ENCODE measurements at places on chromosomes 11 and 22. TPM values are rescaled to one million over a fixed set of nuclear protein-coding genes. Genes with fewer than 3 reads are reported as not detected.
A peak's percentile ranks its signal among the peaks of the same experiment; 100 is the strongest.

GRCh38 chr11:78261367-78261766 is 72.6 kb downstream of the USP35 start:
- H3K27me3 ChIP-seq, result no peaks in the 10 kb centered on the region
- H3K27ac ChIP-seq, result no peak overlapping the region
- no peaks in the 10 kb centered on the region for H3K36me3 ChIP-seq
- H3K4me1 ChIP-seq, result peaks cover 5% of the 10 kb centered on the region

GRCh38 chr11:128581561-128582272 is 5.6 kb downstream of the ETS1 start:
- no peak overlapping the region for H3K4me3 ChIP-seq
- H3K27ac ChIP-seq, result no peak overlapping the region
- peaks cover 27% of the 10 kb centered on the region for H3K27me3 ChIP-seq
- ATAC-seq, result no peak
- H3K36me3 ChIP-seq, result no peaks in the 10 kb centered on the region

DNA sequence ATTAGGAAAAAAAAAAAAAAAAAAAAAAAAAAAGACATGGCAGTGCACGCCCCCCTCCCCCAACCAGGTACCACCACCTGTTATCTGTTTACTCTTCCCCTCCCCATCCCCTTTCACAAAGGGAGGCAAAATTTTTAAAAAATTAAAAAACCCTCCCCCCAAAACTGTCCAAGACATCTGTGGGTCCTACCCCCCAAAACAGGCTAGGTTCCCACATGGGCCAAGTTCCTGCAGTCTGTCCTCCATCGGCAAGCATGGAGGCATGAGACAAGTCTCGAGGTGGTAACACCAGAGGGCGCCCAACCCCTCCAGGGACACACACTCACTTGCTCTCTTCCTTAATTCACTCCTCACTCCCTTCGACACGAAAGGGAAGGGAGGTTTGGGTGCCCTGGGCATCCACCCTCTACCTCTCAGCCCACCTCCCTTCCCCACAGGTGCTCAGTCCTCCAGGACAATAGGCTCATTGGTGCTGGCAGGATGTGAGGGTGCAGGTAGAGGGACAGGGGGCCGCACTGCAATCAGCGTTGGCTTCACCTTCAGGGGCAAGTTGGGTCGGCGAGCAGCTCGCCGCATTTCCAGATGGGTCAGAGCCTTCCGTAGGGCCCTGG is 2.2 kb upstream of the TUT1 start:
- no peak for ATAC-seq
- H3K27me3 ChIP-seq, result no peaks in the 10 kb centered on the region
- peaks cover 59% of the 10 kb centered on the region for H3K36me3 ChIP-seq

- H3K36me3 ChIP-seq, result no peaks in the 10 kb centered on the region
- no peak for ATAC-seq
- no peaks in the 10 kb centered on the region for H3K4me1 ChIP-seq
- no peak overlapping the region for H3K27ac ChIP-seq
- no peak overlapping the region for H3K4me3 ChIP-seq
Observed at GRCh38 chr11:13052130-13052571, 43.0 kb downstream of the RASSF10 start.

GRCh38 chr22:49768951-49769690 is 58.6 kb downstream of the BRD1 start:
- peak; percentile 52 for ATAC-seq
- H3K27me3 ChIP-seq, result no peaks in the 10 kb centered on the region
- no peaks in the 10 kb centered on the region for H3K36me3 ChIP-seq
- H3K4me1 ChIP-seq, result peaks cover 12% of the 10 kb centered on the region
- no peak overlapping the region for H3K4me3 ChIP-seq

- H3K4me1 ChIP-seq, result no peaks in the 10 kb centered on the region
- H3K27me3 ChIP-seq, result no peaks in the 10 kb centered on the region
- H3K36me3 ChIP-seq, result peaks cover 54% of the 10 kb centered on the region
- no peak overlapping the region for H3K4me3 ChIP-seq
- no peak overlapping the region for H3K27ac ChIP-seq
Observed at GRCh38 chr11:113234888-113235287, 79.5 kb upstream of the TTC12 start.

DNA sequence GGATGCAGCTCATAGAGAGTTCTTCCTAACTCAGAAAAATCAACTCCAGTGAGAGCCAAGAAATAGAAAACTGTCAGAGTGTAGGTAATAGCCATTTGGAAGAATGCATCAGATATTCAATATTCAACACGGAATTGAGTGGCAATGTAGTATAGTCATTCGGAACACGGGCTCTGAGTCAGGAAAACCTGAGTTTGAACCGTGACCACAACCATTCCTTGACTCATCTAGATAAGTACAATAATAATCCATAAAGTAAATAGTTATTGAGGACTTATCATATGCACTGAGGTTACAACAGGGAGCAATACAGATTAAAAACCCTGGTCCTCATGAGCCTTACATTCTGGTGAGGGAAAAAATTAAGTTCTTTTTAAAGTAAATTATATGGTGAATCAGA is 62.6 kb upstream of the PHF21A start:
- ATAC-seq, result no peak
- no peaks in the 10 kb centered on the region for H3K4me1 ChIP-seq
- peaks cover 7% of the 10 kb centered on the region for H3K27me3 ChIP-seq
- H3K36me3 ChIP-seq, result no peaks in the 10 kb centered on the region
- no peak overlapping the region for H3K27ac ChIP-seq

- peak within 1 kb of the TSS; percentile 72 for H3K4me3 ChIP-seq
- H3K36me3 ChIP-seq, result no peaks in the 10 kb centered on the region
- peak within 1 kb of the TSS; percentile 93 for H3K27ac ChIP-seq
- H3K4me1 ChIP-seq, result peaks cover 34% of the 10 kb centered on the region
- peak; percentile 86 for ATAC-seq
- H3K27me3 ChIP-seq, result no peaks in the 10 kb centered on the region
Observed at GRCh38 chr11:57597461-57597915, at the start of gene SERPING1. Gene SERPING1 (plus strand): TSS chr11:57597685. CDS start chr11:57598271, 586 bp downstream.

- H3K27me3 ChIP-seq, result no peaks in the 10 kb centered on the region
- peak overlapping the region; percentile 69 for H3K4me3 ChIP-seq
- peak; percentile 32 for ATAC-seq
- H3K27ac ChIP-seq, result peak overlapping the region; percentile 89
- peaks cover 11% of the 10 kb centered on the region for H3K4me1 ChIP-seq
- no peaks in the 10 kb centered on the region for H3K36me3 ChIP-seq
Observed at GRCh38 chr22:23751441-23751996, 607 bp upstream of the ZNF70 start.

GRCh38 chr11:14499178-14499559 is 442 bp downstream of the COPB1 start:
- H3K4me1 ChIP-seq, result no peaks in the 10 kb centered on the region
- H3K27me3 ChIP-seq, result no peaks in the 10 kb centered on the region
- ATAC-seq, result peak; percentile 53
- peak overlapping the region; percentile 89 for H3K27ac ChIP-seq
- peak overlapping the region; percentile 86 for H3K4me3 ChIP-seq

DNA sequence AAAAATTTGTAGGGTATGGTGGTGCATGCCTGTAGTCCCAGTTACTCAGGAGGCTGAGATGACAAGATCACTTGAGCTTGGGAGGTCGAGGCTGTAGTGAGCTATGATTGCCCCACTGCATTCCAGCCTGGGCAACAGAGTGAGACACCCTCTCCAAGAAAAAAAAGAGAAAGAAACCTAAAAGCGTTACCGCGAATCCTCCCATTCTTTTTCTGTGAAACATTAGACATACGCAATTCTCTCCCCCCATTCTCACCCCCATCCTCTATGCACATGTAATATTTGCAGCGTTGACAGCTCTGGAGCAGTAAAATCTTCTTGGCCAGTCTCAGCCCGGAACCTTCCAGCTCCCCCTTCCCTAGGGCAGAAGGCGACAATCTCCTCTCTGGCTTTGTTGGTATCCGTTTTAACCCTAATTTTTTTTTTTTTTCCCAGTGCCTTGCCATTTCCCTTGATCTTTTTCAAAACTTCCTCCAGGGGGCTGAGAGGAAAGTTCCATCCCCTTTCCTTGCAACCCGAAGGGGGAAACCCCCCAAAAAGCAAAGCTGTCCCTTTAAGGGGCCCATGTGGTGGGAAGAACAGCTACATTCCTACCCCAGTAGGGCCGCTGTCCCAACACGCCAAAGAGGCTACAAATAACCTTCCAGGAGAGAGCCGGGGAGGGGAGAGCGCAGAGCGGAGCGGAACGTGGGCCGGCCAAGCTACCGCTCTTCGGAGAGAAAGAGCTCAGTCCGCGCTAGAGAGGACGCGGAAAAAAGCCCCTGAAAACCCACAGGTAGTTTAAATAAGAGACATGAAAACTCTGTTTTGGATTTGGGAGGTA is 1.9 kb downstream of the LRP4 start:
- H3K36me3 ChIP-seq, result no peaks in the 10 kb centered on the region
- H3K27ac ChIP-seq, result peak overlapping the region; percentile 78
- H3K4me1 ChIP-seq, result peaks cover 71% of the 10 kb centered on the region
- peak overlapping the region; percentile 66 for H3K4me3 ChIP-seq
- peaks cover 50% of the 10 kb centered on the region for H3K27me3 ChIP-seq

DNA sequence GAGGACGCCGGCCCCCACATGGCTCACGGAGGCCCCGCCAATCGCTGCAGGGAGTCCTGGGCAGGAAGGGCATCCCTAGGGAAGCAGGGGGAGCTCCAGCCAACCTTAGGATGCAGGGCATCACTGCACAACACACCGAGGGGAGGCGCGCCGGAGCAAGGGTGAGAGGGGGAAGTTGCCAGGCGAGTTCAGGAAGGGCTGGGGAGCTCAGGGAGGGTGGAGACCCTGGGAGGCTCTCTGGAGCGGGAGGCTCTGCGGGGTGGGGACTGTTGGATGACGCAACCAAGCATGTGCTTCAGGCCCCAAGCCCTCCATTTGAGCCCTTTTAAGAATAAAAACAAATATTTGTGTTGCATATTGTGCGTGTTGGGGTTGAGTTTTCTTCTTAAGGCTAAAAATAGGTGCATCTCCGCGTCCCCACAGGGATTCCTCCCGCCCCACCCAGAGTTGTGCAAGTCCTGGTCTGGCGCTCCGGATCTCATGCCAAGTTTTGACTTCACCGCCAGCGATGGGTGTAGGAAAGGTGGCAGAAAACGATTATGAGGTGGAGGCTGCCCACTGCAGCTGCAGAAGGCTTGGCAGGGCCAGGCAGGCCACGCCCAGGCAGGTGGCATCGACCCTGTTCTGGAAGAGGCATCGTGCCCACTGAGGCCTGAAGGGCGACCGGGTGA is 65.2 kb downstream of the WNT7B start:
- ATAC-seq, result no peak
- no peaks in the 10 kb centered on the region for H3K4me1 ChIP-seq
- H3K27me3 ChIP-seq, result peaks cover 22% of the 10 kb centered on the region
- no peak overlapping the region for H3K27ac ChIP-seq
- H3K4me3 ChIP-seq, result no peak overlapping the region

NAV2 gene
- 40.8 TPM for total RNA-seq

PLAAT4 gene
- 18.0 TPM for total RNA-seq

FAM227A gene
- 0.89 TPM for total RNA-seq

P2RY2 gene
- 1.1 TPM for total RNA-seq

Measured in gastroesophageal sphincter (tissue), 4 donors.